DMS153 (cell line): ENCODE measurements at places on chromosomes 6 and 20.

- DNase-seq: no peak
Measured at GRCh38 chr20:25012616-25013189, 20.2 kb upstream of the APMAP start.

DNA sequence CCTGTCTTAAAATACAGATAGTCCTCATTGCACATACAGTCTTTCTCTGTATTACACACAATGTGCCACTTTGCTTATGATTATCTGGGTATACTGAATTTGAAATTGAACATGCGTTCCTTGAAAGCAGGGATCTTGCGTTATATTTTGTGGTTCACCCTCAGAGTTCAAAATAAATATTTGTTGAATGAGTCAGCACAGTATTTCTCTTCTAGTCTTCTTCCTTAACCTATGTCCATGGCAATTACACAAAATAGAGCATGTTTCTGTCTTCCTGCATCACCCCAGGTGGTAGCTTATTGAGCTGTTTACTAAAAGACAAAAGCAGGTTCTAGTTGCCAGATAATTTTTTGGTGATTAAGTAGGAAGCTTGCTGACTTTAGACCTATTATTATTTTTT, 272.9 kb upstream of the FERMT1 start:
- DNase-seq: peak; percentile 87

DNA sequence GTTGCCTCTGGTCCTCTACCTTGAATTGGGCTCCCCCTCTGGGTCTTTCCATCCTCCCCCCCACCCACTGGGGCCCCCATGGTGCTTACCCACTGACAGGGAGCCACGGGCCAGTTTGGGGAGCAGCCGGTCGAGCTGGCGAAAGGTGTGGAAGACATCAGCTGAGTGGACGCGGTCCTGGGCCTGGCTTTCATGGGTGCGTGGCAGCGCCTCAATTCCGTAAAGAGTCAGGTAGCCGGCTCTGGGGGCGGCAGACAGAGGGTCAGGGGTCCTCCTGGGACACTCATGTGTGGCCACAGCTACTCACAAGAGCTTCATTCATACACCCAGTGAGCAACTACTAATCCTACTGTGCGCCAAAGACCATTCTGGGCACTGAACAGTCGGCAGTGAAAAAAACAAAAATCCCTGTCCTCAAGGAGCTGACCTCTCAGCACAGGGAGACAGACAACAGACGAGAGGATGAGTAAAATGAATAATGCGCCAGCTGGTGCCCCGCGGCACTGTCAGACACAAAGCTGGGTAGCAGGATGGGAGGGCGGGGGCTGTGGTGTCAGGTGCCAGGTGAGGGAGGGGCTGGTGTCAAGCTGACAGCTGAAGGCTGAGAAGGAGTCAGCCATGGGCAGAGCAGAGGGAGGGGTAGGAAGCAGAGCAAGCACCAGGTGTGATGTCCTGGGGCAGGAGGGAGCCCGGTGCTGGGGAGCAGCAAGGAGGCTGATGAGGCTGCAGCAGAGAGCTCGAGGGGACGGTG, 28.3 kb downstream of the PTGIS start:
- DNase-seq: no peak

GRCh38 chr20:38222231-38222922, 38.2 kb downstream of the KIAA1755 start:
- no peak for DNase-seq

DNA sequence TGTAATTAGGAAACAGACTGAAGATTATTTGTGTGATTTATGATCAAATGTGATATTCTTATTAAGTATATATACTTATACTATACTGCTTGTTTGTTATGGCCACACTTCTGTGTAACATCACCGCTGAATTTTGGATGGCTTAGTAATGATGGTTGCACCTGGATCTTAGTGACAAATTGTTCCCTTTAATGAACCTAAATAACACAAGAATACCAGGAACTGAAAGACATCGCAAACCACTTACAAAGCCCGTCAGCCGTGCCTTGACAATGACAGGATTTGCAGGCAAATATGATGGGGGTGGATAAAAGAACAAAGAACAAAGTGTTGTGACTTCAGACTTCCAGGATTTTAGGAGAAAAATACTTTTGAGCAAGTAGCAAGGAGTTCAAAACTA, 67.1 kb downstream of the LAMP5 start:
- peak; percentile 37 for DNase-seq

GRCh38 chr6:22073516-22074198, 223.2 kb downstream of the PRL start:
- no peak for DNase-seq

DNA sequence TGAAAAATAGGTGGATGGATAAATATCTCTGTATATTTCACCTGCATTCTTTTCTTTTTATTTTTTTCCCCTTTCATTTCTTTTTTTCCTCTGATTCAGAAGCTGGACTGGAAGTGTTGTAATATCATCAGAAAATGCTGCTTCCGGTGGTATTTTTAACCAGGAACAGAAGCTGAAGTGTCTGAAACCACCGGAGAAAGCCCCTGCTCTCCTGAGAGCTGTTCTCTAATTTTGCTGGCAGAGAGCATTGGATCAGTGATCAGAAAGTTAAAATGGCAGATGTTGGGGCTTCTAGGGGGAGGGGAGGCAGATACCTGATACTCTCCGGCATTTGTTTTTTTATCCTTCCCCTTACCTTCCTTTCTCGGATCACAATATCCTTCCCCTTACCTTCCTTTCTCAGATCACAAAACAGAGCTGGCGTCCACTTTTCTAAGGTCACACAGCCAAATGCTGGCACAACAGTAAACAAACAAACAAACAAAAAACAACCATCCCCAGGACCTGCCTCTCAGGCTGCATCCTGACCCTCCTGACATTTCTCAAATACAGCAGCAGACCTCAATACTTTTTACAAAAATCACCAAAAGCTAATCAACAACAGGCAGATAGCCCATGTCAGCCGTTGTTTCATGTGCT, 143.2 kb upstream of the ZNF217 start:
- no peak for DNase-seq

- no peak for DNase-seq
Measured at GRCh38 chr6:1730882-1731281, 121.2 kb downstream of the FOXC1 start.

GRCh38 chr20:18276821-18277220, 11.5 kb upstream of the ZNF133 start:
- peak; percentile 28 for DNase-seq

DNA sequence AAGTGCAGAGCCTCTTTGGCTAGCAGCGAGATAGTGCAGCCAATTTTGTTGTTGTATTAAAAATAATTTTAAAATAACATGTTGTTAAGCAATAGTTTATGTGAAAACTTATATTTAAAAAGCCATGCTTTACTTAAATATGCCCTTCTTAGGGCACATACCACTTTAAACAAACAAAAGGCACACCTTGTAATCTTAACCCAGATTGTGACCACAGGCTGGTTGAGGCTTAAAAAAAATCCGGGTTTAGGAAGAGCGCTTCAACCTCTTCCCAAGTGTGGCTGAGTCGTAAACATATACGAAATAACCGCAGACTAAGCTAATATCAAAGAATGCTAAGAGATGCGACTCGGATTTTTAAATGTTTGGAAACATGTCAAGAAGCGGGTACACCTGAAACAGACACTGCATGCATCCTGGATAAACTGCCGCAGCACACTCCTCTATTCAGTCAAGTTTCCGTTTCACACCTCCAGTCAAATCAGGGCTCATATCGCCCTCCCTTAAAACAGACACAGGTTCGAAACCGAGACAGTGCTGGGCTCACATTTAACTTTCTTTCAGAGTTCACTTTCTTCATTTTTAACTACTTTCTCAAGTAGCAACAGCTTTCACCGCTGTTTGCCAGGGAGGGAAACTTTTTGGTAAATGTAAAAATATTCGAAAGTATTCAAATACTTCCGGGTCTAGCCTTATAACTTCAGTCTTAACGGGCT, 1.5 kb downstream of the DEK start:
- no peak for DNase-seq

- DNase-seq: peak; percentile 3
Measured at GRCh38 chr20:25178563-25179438, 16.7 kb upstream of the ENTPD6 start.

- no peak for DNase-seq
Measured at GRCh38 chr6:36756786-36757185, 59.2 kb downstream of the RAB44 start.

- no peak for DNase-seq
Measured at GRCh38 chr6:35590622-35591066, 77.9 kb upstream of the TULP1 start.

DNA sequence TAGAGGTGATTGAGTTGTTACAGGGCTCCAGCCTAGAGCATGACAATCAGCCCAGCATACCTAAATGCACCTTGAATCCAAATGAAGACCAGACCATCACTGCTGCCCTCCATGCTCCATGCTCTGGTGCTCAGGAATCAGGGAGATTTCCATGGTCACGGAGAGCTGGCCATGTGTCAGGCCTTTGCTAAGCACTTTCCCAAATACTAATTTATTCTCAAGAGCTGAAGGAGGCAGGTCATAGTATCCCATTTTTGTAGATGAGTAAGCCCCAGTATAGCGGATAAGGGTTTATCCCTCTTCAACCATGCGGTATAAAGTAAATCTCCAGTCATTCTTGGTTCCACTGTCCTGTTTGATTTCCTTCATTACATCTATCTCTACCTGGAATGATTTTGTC, 240.8 kb downstream of the TFAP2A start:
- no peak for DNase-seq

GRCh38 chr6:166450167-166450873, 67.6 kb upstream of the MPC1 start:
- no peak for DNase-seq

DNA sequence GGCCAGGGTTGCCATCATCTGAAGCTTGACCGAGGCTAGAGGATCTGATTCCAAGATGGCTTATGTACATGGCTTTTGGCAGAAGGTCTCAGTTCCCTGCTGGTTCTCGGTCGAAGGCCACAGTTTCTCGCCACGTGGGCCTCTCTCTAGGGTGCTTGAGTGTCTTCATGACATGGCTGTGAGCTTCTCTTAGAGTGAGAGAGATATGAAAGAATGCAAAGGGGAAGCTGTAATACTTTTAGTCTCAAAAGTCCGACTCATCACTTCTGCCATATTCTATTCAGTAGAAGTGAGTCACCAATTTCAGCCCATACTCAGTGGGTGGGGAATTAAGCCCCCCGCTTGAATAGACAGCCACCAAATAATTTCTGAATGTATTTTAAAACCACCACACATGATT, 94.2 kb downstream of the UTRN start:
- DNase-seq: no peak

DNA sequence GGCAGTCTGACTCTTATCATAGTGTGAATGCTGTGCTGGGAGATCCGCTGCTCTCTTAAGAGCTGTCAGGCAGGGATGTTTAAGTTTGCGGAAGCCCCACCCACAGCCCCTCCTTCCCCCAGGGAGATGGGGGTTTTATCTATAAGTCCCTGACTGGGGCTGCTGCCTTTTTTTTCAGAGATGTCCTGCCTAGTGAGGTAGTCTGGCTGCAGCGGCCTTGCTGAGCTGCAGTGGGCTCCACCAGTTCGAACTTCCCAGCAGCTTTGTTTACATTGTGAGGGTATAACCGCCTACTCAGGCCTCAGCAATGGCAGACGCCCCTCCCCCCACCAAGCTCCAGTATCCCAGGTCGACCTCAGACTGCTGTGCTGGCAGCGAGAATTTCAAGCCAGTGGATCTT, 75.7 kb upstream of the UST start:
- DNase-seq: no peak

DNA sequence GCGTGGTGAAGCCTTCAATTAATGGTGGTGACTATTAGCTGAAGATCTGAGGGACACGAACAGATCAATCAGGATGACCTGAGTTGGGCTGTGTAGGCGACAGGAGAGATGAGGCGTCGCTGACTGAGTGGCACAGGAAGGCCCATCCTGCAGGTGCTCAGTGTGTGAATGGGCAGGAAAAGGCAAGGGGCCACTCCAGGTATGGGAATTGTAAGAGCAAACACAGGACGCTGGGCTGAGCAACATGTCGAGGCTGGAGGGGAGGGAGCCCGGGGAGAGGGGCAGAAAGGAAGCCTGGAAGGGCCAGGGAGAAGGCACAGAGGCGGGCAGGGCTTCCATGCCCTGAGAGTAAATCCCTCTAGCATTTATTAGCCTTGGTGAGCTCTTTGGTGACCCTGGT, 151.0 kb downstream of the VEGFA start:
- peak; percentile 80 for DNase-seq

DNA sequence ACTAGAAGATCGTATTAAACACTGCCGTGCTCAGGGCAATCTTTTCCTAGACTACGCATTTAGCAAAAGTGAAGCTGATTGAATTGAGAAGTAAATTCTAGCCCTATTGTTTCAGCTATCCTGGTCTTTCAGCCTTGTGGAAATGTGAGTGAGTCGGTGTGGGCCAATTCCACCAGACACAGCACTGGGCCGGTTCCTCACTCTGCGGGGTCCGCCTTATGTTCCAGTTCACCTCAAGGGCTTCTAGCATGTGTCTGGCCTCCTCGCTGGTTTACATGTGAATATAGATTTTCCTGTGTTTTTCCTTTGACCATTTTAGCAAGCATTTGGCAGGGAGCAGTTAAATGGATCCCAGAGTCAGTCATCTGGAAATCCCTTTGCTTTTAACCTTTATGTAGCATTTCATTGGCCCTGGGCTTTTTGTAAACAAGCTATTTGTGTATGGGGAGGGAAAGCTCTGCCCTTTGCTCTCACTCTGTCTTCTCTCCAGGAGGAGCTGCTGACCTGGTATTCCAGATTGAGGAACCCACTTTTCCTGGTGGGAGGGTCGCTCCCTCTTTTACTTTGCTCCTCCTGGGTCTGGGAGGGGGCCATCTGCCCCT, 12.4 kb upstream of the GTSF1L start:
- DNase-seq: no peak

- peak; percentile 55 for DNase-seq
Measured at GRCh38 chr6:158803733-158804143, 15.4 kb downstream of the EZR start.

DNA sequence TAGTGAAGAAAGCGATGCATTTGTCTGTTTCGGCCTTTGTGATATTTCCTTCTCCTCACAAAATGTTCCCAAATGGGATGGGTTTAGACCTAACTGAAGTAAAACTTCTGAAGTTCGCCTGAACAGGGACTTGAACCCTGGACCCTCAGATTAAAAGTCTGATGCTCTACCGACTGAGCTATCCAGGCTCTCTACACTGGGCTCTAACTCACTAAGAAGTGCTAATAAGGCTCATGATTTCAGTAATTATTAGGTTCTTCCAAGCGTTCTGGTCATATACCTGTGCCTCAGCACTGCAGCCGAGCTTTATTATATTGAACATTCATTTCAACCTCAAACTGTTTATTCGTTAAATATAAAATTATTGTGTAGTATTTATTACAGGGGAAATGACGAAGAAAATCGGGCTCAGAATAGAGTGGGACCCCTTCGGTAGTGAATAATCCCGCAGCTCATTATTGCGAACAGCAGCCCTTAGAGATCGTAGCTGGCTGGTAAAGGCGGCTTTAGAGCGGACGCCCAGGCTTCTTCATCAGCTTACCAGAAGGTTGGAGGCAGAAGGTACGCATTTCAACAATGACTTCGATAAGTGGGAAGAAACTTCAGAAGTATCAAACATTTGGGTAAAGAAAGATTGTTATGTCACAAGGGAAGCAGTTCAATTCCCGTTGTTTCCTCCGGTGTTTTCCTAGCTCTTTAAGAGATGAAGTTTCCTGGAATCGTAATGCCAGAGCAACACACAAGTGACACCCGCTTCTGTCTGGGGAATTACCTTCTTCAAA, 119.0 kb upstream of the ZNF184 start:
- DNase-seq: no peak
